Mesenchymal stem cell (in vitro differentiated cells and primary cell): ENCODE measurements at places on chromosomes 13 and 19.

DNA sequence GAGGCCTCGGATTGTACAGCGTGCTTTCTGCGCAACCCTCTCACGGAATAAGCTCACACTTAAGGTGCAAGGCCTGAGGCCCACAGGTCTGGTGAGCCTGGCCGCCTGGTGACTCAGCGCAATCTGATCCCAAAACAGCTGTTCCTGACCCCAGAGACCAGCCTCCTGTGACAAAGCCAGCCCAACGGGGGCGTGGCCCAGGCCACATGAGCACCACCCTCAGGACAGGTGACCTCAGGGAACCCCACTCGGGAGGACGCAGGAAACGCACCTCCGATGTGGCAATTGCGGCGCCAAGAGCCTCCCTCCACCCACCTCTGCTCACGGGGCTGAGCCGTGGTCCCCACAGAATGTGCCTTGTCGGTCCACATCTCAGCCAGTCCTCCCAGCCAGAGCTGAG lies 26.4 kb downstream of the GRTP1 start:
- no peak for DNase-seq

DNA sequence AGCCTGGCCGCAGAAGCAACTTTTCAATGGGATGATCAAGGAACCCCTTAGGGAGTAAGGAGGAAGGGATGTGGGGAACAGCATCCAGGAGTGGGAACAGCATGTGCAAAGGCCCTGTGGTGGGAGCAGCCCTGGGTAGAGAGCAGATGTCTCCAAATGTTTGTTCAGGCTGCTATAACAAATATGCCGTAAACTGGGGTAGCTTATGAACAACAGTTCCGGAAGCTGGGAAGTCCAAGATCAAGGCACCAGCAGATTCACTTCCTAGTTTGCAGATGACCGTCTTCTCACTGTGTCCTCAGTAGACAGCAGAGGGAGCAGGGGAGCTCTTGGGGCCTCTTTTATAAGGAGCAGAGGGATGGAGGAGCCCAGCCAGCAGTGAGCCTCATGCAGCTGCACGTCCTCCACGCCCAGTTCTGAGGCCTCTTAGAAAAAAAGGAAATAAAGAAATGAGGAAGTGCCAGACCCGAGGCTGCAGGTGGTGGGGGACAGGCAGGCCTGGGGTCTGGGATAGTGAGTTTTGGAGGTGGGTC lies 4.2 kb upstream of the LRRC25 start:
- peak; percentile 82 for DNase-seq

- peak; percentile 51 for DNase-seq
Observed at GRCh38 chr13:105202354-105202753, 1333.1 kb downstream of the EFNB2 start.

DNA sequence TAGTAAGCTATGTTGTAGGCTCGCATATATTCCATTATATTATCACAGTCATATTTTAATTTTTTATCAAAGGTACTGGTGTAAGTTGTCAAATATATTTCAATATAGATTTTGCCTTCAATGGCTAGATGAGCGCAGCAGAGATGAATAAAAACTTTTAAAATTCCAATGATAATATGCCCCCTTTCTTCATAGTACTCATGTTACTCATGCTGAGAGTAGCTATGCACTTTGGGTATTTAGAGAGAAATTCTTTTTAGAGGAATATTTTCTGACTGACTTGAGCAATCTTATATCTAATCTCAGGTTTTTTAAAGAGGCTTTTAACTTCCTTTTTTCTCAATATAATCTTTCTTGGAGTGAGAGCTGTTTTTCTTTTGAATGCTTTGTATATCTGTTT lies 11.4 kb downstream of the ZNF254 start:
- DNase-seq: no peak

- no peak for DNase-seq
Observed at GRCh38 chr19:31903979-31904378, 441.4 kb upstream of the ZNF507 start.

DNA sequence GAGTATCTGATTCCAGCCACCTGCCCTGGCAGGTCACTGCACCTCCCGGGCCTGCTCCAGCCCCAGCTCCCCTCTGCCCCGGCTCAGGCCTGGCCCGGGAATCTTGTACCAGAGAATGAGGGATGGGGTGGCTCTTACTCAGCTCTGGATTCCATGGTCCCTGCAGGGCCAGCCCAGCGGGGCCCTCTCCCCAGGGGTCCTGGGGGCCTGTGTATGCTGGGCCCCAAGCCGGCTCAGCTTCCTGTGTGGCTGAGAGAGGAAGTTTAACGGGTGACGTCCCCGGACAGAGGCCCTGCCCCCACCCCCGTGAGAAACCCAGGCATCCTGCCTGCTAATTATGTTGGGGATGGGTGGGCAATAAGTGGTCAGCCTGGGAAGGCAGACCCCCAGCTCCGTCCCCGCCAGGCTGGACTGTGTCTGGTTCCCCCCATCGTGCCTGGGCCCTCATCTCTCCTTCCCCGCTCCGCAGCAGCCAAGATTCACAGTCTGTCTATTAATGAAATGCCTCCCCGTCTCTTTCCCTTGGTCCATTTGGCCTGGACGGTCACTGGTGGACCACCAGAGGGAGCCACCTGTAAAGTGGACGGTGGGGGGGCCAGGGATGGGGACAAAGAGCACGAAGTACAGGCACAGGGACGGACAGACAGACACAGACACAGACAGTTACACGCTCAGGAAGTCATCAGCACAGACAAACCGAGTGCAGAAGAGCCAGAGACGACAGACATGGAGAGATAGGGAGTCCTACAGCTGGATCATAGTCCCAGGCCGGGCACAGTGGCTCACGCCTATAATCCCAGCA lies at the start of gene DENND1C:
Gene DENND1C, minus strand, starts transcription at position 247 of the 802 bp plus-strand sequence. Its CDS starts 92 bp downstream, at position 155.
- DNase-seq: no peak

- DNase-seq: no peak
Observed at GRCh38 chr13:97490702-97491307, 56.8 kb downstream of the RAP2A start.

GRCh38 chr13:20353973-20354372 lies 121.9 kb upstream of the GJB6 start:
- peak; percentile 58 for DNase-seq
